ENCODE measurements at places on chromosomes 5 and 9. TPM values are rescaled to one million over a fixed set of nuclear protein-coding genes. Genes with fewer than 3 reads are reported as not detected.

- no peak for DNase-seq
Observed at GRCh38 chr9:82284758-82285157, 296.2 kb downstream of the SPATA31D1 start.

- DNase-seq: no peak
Observed at GRCh38 chr9:133505901-133506652, 18.7 kb downstream of the MYMK start.

- no peak for DNase-seq
Observed at GRCh38 chr5:122701640-122702523, 73.0 kb upstream of the SNX2 start.

PCSK5 gene
- 11.9 TPM for total RNA-seq

EMB gene
- total RNA-seq: 48.6 TPM

IL7R gene
- total RNA-seq: 7.3 TPM

EPB41L4B gene
- 2.4 TPM for total RNA-seq

DNA sequence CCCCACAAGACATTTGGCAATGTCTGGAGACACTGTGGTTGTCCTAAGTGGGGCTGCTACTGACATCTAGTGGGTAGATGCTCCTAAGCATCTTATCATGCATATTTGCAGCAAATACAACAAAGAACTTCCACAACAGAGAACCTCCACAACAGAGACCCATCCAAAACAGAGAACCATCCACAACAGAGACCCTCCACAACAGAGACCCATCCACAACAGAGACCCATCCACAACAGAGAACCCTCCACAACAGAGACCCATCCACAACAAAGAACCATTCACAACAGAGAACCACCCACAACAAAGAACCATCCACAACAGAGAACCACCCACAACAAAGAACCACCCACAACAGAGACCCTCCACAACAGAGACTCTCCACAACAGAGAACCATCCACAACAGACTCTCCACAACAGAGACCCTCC lies 32.8 kb downstream of the ARPC5L start:
- DNase-seq: peak; percentile 44

DNA sequence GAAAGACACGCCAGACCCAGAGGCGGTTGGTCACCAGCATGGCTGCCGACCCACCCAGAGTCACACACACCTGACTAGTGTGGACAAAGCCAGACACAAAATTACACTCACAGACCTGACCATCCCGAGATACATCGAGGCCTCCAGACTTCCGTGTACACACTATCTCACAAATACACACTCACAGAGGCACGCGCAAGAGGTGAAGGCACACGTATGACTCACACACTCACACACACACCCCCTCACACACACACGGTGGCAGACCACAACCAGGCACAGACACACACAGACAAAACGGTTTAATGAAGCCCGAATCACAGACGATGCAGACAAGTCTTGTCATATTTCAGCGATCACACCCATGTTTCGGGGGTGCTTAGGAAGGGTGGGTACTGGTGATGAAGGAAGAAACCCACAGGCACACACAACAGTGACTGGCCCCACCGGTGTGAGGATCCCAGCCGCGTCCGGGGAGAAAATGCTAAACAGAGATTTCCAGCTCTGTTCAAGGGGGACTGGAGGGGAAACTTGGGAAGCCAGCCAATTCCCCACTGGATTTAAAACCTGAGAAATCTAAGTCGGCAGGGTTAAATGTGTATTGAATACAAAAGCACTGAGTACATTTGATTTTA lies 51.3 kb downstream of the CRB2 start:
- no peak for DNase-seq

DNA sequence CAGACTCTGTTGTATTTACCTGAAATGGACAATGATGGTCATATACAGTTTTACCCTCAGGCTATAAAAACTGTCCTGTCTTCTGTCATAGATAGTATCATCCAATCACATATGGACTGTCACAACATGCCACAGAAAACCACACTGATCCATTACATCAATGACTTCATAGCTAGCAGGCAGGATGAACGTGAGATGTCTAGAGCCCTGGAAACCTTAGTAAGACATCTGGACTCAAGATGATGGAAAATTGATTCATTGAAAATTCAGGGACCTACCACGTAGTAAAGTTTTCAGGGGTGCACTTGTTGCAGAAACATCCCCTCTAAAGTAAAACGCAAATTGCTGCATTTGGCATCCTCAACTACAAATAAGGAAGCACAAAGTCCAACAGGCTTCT lies 284.4 kb upstream of the RGMB start:
- DNase-seq: no peak

DNA sequence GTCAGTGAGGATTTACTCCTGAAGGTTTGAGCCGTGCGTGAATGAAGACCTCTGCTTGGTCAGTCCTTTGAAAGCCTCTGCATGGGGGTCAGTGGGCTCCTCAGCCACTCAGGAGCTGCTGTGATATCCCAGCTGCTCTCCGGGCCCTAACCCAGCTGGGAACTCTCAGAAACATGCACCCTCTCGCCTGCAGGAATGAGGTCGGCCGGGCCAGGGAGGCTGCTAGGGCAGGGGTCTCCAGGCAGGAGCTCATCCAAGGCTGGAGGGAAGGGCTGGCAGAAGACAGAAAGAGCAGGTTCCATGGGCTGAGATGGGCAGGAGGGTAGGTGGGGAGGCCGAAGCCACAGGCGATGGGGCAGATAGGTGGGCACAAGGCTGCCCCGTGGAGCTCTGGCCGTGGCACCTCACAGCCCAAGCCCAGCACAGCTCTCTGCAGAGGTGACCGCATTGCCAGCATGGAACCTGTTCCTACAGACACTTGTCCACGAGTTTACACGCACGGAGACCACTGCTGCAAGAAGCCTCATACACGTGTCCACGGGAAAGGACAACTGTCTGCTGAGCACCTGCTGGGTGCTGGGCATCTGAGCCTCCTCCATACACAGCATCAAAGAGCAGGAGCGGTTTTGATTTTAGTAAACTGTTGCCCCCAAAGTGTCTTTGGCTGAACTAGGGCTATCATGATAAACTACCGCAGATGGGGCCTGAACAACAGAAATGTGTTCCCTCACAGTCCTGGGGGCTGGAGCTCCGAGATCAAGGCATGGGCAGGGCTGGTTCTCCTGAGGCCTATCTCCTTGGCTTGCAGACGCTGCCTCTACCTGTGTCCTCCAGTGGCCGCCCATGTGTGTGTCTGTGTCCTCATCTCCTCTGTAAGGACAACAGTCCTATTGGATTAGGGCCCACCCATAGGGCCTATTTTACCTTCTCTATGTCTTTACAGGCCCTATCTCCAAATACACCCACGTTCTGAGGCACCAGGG lies 85.2 kb upstream of the ADAMTS2 start:
- DNase-seq: no peak

EQTN gene
- total RNA-seq: not detected

FCN2 gene
- not detected for total RNA-seq

DNA sequence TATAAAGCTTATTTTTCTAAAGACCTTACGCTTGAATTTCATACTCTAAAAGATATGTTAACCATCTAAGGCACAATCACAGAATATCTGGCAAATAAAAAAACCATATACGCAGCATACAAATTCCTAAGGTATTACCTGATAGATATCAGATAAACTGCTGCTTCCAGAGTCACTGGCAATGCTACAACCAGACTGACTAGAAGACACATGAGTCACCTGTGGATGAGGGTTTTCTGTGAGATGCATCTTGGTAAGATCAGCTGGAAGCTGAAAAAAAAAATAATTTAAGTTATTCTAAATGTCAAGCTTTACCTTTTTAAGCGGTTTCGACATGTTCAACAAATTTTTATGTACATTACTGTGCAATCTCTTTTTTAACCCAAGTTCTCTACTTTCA lies 113.8 kb downstream of the RAPGEF6 start:
- DNase-seq: no peak

PKN3 gene
- 4.4 TPM for total RNA-seq

NIM1K gene
- 2.0 TPM for total RNA-seq

GRCh38 chr9:32742296-32742695 lies 41.0 kb upstream of the TMEM215 start:
- no peak for DNase-seq

- DNase-seq: no peak
Observed at GRCh38 chr9:135816651-135816970, 90.7 kb downstream of the CAMSAP1 start.

- peak; percentile 75 for DNase-seq
Observed at GRCh38 chr9:127214421-127215267, 49.9 kb upstream of the GARNL3 start.

DNA sequence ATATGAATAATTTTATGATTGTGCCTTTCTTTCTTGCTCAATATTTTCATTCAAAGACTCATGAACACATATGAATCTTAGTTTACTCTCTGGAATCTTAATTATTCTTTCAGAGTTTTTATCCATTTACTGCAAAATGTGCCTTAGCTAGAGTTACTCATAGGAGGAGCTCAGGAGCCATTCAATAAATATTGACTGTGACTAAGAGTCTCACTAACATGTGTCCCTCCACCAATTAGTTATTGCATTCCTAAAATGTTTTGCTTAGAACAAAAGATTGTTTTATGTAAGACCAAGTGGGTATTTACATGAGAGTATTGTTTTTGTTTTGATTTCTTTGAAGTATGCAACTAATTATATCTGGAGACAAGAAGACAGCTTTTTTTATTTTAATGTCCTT lies 218.4 kb upstream of the MAST4 start:
- DNase-seq: no peak

DNA sequence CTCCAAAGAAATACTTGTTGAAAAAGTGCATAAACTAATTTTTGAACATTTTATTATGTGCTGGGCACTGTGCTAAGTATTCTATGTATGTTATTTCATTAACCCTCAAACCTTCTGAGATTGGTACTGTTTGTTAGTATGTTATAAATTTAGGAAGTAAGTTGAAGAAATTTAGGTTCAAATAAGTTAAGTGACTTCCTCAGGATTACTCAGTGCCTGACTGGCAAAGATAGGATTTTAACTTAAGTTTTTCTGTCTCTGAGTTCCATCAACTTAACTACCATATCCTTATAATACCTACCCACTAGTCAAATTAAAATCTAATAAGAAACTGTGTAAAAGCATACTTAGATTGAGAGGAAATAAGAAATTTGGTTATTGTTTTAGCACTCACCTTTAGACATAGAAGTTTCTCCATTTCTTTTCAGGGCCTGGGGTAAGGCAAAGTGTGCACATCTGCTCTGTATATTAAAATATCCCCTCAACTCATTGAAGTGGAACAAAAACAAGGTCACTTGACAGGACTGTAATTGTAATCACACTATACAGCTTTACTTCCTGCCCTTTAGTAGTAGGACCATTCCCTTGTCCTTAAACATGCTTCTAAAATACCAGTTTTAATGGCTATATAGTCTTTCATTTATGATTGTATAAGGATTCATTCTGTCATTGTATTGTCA lies 15.2 kb downstream of the TGFBR1 start:
- no peak for DNase-seq

DNA sequence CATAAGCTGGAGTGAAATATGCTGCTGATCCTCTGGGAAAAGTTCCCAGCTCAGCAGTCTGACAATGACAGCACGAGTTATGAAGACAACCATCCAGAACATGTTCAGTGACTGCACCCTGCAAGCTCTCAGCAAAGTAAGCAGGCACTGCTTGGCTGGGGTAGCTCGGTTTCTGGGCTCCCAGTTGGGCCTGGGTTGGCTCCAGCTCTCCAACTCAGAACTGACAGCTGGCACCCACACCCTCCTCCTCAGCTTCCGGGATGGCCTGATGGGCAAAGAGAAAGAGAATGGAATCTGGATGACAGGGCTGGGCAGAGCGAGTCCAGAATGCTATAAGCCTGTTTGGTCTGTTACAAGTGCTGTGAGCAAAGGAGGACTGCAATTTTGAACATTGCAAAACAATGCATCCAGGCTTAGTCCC lies 185.0 kb downstream of the CSNK1G3 start:
- DNase-seq: peak; percentile 92

DNA sequence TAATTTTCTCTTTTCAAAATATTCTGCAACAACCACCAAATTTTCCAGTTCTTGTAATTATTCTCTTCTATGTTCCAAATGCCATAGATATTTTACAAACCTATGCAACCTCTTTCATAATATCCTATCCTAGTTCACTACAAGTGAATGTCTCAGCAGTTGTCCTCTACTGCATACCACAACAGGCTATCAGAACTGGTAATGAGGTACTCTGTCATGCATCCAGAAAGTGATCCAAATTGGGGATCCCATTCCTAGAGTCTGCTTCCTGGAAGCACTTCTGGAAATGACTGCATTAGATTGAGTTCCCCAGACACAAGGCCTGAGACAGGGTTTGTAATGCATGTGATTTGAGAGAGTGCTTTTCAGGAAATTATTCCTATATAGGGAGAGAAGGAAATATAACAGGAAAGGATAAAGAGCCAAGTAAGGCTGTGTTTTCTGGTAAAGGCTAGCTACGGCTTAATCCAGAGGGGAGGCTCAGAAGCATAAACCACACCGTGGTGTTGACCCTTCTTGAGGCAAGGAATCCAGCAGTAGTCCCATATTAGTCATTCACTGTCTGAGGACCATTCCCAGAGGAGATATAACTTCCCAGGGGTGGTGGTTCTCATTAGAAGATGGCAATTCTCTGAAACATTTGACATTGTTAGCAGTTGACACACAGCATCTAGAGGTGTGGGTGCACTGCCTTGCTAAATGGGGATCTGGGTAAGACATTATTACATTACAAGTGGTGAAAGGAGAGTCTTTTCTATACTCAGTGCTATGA lies 80.3 kb upstream of the FST start:
- DNase-seq: no peak

GRCh38 chr5:151870820-151871219 lies 53.8 kb downstream of the GLRA1 start:
- DNase-seq: peak; percentile 99

- no peak for DNase-seq
Observed at GRCh38 chr5:103908336-103909080, 345.9 kb upstream of the NUDT12 start.

CIZ1 gene
- 43.8 TPM for total RNA-seq

DNA sequence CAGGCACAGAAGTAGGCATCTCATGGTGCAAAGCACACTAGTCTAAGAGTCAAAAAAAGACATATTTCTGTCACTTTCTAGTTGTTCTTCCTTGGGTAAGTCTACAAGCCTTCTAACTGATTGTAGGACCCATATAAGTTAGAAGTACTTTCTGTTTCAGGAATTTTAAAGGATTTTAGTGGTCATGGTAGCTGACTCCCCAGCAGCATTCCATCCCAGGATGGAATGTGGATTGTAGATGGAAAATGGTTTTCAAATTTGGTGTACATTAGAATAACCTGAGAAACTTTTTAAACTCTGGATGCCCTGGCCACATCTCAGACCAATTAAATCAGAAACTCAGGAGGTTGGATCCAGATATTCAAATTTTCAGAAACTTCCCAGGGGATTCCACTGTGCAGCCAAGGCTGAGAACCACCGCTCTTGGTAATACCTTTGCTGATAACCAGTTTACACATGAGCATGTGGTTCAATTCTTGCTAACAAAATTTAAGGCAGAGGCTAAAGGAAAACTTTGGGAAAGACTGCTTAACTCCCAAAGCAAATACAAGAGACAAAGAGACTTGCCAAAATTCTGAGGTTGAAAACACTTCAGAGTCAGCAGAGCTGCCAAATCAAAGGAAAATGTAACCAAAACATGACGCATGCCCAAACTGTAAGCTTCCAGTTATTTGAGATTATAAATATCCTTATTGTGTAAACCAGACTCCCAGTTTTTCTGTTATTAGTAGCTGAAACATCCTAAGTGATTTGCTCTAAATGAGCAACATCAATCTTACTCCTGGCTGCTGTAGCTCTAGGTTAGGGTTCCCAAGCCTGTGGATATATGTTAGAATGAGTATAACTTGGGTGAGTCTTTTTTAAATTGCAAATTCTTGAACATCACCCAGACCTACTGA lies 145.4 kb upstream of the MTAP start:
- no peak for DNase-seq

- DNase-seq: no peak
Observed at GRCh38 chr9:17536027-17536426, 42.8 kb upstream of the SH3GL2 start.

TGFBI gene
- 3,512 TPM for total RNA-seq

PCDHA13 gene
- total RNA-seq: not detected

Measured in LHCN-M2 (cell line).